ENCODE measurements at places on chromosomes 2 and 18. TPM values are rescaled to one million over a fixed set of nuclear protein-coding genes. Genes with fewer than 3 reads are reported as not detected.

The CERKL gene
- total RNA-seq = 0.52 TPM

The PIEZO2 gene
- 3.2 TPM for total RNA-seq

The PARD3B gene
- total RNA-seq = 2.4 TPM

The MPPE1 gene
- 30.8 TPM for total RNA-seq

DNA sequence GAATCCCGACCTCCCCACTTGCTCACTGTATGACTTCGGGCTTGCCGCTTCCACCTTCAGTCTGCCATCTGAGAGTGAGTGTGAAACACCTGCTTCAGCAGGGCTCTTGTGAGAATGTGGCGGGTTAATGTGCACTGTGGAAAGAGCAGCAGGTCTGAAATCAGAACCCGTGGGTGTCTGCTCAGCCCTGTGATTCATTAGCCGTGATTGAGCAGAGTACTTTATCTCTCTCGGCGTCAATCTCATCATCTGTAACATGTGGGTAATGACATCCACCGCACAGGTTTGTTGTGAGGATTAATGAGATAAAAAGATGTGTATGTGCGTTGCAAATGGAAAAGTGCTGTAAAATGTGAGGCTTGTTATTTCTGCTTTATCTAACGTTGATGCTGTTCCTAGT, 128.6 kb downstream of the LRATD1 start:
- no peak for DNase-seq
- H3K4me3 ChIP-seq = no peak overlapping the region
- H3K27me3 ChIP-seq = no peaks in the 10 kb centered on the region
- no peak overlapping the region for H3K27ac ChIP-seq
- H3K36me3 ChIP-seq = no peaks in the 10 kb centered on the region

All from thymus (tissue), 14 donors.